NCI-H1417 treated with DMSO at 0.1 percent for 48 hours (cell line): ENCODE measurements at places on chromosomes 13 and 19.

DNA sequence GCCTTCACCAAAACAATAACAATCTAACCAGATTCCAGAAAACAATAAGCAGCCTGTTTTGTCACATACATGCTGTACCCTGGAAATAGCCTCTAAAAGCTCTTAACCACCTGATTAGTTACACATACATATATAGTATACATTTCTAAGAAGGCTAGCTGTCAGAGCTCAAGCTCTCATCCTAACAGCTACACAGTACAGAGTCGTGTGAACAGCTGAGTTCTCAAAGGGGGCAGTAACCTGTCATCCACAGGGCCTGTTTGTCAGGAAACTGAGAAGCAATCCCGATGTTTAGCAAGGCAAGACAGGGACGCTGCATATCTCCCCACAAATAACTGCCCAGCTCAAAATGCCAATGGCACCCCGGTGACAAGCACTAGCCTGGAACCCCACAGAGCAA is 56.9 kb downstream of the STK24 start:
- DNase-seq, result no peak

DNA sequence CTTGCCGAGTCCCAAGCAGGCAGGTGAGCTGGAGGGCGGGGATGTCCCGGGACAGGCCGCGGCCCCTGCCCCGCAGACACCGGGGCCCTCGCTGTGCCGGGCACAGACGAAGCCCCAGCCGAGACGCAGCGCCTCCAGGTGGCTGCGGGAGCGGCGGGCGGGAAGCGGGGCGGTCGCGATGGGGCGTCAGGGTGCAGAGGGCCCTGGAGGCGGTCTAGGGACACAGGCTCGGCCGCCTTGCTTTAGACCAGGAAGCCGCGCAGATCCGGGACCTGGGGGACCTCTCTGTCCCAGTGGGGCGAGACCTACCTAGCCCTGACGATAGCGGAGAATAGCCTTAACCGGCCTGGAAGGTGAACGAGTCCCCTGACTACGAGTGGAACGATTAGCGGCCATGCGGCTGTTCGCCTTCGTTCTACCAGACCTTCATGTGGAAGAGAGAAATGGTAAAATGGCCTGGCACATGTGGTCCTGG is 4.2 kb upstream of the ZNF564 start:
- no peak for DNase-seq

GRCh38 chr19:35427187-35427586 is 20.9 kb upstream of the FFAR2 start:
- DNase-seq, result no peak

GRCh38 chr19:49746206-49746958 is 16.7 kb downstream of the TSKS start:
- DNase-seq, result no peak

- DNase-seq, result no peak
These were observed 106.5 kb upstream of the SGCG start for GRCh38 chr13:23074075-23074828.

DNA sequence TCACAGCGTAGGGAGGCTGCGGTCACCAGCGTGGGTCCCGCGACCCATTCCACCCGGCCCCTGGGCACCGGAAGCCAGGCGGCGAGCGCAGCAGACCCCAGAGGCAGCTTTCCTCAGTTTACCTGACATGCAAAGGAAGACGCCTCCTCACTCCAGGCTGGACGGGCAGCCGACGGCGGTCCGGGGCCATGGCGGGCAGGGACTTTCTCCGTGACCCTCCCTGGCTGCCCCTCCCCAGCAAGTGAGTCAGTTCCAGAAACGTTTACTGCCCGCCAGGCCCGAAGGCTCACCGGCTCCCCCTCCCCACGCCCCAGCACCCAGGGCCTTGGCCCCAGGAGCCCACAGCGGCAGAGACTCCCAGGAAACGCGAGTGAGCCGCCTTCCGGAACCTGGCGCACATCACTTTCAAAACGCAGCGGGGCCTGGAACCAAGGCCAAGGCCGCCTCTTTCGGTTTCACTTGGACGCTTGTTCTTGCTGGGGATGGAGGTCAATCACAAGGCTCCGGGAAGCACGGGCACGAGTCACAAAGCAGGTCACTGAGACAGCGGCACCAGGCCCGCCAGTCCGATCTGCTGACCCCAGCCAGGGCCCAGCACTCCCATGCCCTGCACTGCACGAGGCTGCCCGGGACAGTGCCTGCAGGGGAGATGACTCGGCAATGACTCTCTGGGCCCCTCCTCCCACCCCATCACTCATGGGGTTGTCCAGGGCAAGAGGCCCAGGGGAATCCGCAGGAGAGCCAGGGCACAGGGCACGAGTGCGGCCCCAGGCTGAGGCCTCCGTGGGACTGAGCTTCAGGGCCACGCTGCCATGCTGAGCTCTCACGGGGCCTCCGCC is 5.3 kb downstream of the SBNO2 start:
- no peak for DNase-seq

DNA sequence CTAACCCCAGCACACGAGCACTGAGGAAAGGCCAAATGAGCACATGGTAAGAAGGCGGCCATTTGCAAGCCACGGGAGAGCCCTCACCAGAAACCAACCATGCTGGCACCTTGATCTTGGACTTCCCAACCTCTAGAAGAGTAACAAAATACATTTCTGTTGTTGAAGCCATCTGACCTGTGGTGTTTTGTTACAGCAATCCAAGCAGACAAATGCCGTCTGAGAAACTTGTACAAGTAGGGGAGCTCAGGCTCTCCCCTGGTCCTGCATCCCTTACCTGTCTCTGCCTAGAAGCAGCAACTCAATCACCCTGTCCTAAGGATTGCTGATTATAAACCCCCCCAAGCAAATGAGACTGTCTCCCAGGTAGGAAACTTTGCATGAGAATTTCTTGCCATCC is 255.0 kb upstream of the MAB21L1 start:
- DNase-seq, result no peak

GRCh38 chr13:85729296-85729695 is 69.9 kb downstream of the SLITRK6 start:
- DNase-seq, result no peak
